AG09309 (cell line): ENCODE measurements at places on chromosomes 11 and 22.

DNA sequence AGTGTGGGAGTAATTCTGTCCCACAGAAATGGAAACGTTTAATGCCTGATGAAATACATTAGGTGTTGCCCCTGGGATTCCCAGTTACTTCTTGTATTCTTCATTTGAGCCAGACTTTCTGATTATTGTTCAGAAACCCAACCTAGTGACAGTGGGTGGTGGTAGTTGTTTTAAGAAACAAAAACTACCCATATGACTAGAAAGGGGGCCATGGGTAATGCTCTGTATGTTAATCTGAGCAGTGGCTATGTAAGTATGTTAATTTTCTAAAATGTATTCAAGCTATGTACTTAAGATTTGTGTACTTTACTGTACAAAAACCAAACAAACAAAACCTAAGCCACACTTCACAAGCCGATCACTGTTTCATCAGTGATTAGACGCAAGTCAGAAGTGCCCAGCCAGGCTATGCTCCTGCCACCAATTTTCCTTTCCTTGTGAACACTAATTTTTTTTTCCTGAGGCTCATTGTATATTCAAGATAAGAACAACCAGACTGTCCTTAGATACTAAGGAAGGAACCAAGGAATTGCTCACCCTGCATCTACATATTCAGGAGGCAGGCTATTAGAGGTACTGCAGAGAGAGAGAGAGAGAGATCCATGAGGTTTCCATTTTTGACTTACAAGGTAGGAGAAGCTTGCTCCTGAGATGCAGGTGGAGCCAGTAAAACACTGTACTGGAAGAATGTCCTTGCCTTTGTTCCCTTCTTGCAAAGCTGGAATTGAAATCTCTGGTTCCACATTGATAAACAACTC, 122.7 kb downstream of the DBX1 start:
- DNase-seq, result no peak

- DNase-seq, result no peak
These were observed 12.0 kb upstream of the RFPL2 start for GRCh38 chr22:32216911-32217310.

- no peak for DNase-seq
These were observed 4.3 kb downstream of the MED15 start for GRCh38 chr22:20511578-20512229.

- no peak for DNase-seq
These were observed 234.9 kb upstream of the POU2AF2 start for GRCh38 chr11:111010391-111011274.

- DNase-seq, result no peak
These were observed 103.2 kb downstream of the ETS1 start for GRCh38 chr11:128484172-128484571.

- DNase-seq, result no peak
These were observed 132.9 kb upstream of the BLID start for GRCh38 chr11:122248939-122249338.

DNA sequence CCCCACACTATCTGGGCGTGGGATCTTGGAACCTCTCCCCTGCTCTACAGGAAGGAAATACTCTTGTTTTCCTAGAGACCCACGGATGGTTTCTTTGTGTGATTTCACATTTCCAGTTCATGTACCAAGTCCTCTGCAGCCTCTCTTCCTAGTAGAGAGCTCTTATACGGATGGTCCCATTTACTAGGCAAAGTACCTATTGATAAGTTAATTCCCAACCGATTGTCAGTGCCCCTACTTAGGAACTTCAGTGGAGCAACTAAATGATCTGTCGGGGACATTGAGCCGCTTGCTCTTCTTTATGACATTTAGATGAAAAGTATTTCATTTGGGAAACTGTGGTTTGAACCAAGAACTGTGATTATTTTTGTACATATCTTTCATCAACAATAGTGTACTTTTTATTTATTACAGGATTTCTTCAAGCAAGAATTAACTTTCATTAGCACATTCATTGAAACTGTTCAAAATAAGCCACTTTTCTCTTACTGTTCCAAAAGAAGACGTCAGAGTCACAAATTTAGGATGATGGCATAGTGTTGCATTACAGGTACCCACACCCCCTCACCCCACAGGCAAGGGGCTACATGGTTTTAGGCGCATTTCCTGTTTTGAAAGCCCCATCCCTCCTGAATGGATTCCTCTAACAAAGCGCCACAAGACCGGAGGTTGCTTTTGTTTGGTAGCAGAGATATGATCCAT, 34.2 kb downstream of the ELMOD1 start:
- no peak for DNase-seq
